ENCODE measurements at places on chromosomes 2 and 18.
A peak's percentile ranks its signal among the peaks of the same experiment; 100 is the strongest.

DNA sequence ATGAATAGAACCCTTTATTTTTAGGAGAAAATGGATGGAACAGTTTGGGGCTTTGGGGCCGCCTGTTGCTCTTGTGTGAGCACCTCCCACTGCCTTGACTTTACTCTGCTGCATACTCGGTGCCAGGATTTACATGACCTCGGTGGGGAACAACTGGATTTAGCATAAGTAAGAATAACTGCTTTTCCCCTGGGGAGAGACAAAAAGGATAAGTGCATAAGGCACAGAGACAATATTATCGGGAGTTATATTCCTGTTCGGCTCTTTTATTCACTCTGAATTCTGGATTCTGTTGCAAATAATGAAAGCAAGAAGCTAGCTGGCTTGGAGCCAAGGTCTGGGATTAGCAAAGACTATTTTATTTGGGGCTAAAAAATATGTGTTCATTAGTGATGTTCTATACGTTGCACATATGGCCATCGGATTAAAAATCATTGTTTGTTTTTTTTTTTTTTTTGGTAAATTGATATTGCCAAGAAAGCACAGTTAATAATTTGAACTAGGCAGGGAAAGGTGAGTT lies 69.8 kb downstream of the CYBRD1 start:
- DNase-seq: no peak

DNA sequence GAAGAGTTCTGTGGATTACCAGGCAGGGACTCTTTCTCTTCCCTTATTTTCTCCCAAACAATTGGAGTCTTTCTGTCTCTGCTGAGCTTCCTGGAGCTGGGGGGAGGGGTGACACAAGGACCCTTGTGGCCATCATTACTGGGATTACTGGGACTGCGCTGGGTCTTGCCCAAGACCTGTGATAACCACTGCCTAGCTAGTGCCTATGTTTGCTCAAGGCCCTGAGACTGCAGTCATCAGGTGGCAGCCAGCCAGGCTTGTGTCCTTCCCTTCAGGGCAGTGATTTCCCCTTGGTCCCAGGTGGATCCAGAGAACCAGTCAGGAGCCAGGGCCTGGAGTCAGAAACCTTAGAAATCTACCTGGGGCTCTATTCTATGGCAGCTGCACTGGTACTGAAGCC lies 355.6 kb downstream of the PARD3B start:
- DNase-seq: peak; percentile 58

DNA sequence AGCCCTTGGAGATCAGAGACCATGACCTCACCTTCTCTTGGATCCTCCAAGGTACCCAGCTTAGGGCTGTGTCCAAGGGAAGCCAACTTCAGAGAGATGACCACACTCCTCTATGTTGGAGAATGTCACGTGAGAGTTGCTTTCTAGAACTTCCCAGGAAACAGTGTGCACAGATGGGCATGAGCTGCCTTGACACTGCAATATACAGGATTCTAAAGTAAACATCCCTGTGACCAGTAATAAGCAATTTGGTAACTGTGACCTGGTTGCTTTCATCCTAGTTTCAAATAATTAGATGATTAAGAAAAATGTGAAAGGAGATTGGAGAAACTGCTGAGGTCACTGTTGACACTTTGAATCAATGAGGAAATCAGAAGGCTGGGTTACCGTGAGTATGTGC lies 181.1 kb upstream of the EPAS1 start:
- no peak for DNase-seq

- DNase-seq: no peak
Observed at GRCh38 chr2:161409308-161409907, 6.7 kb upstream of the TBR1 start.

DNA sequence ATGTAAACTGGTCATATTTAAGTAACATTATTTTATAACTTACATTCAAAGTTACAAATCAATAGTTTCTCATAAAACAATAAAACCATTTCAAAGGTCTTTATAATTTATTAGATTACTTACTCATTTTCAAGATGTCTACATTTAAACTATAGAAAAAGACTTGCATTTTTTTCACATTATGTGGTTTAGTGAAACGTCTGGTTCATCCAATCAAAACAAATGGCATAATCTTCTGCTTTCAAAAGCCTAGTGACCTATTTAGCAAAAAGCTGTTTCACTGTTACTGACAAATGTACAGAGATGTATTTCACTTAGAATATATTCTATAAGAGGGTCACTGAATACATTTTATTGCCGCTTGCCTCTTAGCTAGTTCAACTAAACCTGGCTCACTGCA lies 49.3 kb upstream of the MCM6 start:
- no peak for DNase-seq

- DNase-seq: peak; percentile 12
Observed at GRCh38 chr2:238082827-238083226, 17.3 kb upstream of the ESPNL start.

GRCh38 chr2:28134857-28135256 lies 244.3 kb downstream of the BABAM2 start:
- no peak for DNase-seq

- DNase-seq: no peak
Observed at GRCh38 chr18:71471963-71472725, 1072.0 kb downstream of the CBLN2 start.

DNA sequence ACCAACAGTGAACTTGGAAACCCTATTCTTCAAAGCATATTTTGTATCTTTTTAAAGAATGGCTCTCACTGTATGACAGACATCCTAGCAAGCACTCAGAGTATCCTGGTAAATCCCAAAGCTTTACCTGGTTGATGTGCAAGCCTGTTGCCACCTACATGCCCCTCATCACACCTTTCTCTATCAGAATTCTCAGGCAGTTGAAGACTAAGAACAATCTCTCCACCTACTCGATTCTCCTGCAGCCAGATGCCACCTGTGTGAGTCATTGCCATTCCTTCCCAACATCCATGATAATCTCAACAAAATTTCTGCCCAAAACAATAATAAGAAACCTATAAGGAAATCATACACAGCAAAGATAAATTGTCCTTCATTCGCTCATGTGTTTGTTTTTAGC lies 659.8 kb downstream of the BCL11A start:
- DNase-seq: no peak

DNA sequence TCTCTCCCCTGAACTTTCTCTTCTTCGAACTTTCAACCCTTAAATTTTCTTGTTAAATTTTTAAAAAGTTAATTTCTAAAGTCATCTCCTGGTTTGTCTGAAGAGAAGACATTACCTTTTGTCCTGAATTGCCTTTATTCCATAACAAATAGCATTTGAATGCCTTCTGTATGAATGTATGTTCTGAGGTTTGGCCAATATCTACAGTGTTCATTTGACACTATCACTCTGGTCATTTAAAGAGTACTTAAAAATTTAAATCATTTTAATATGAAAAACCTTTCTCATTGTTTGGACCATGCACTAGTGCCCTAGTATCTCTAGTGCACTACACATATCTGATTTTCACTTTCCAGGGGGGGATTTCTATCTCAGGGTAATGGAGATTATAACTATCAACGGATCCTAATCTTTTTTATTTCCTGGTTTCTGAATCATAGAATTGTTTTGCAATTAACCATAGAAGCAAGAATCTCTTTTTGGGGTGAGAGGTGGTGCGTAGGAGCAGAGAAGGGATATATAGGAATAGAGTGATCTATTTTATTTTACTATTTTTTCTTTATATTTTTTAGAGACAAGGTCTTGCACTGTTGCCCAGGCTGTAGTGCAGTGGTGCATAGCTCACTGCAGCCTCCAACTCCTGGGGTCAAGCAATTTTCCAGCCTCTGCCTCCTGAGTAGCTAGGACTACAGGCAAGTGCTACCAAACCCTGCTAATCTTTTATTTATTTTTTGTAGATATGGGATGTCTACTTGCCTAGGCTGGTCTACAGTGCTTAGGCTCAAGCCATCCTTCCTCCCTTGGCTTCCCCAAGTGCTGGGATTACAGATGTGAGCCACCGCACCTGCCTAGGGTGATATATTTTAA lies 25.5 kb downstream of the TANC1 start:
- DNase-seq: no peak

DNA sequence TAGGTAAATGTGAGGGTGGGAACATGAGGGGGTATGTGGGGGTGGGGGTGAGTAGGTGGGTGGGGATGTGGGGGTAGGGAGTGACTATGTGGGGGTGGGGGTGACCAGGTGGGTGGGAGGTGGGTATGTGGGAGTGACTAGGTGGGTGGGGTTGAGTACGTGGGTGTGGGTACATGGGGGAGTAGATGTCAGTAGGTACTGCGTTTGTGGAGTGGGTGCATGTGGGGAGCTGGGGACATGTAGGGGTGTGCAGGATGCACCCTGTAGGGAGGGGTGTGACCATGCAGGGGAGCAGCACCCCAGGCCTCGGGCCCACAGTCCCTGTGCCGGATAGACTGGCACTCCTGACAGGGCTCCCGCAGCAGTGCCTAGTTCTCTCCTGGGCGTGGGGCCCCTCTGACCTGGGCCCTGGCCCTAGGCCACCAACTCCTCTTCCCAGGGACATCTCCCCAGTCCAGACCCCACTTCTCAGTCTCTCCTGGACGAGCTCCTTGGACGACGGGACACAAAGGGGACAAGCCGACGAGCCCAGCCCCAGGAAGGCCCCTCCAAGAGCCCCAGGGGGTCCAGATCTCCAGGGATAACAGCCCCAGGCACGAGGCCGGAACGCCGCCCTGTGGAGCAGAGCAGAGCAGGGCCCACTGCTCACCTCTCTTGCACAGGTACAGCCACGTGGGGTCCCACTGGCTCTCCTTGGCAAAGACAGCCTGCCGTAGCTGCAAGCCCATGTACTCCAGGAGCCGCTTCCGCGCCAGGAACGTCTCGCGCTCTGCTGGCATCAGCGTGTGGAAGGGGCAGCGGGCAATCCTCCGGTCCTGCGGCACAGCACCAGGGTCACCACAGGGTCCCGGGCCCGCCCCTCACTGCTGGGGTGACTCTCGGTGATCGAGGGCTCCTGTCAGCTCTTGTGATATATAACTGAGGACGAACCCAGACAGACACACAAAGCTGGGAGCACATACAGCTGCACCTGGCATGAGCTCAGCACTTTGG lies 58.2 kb downstream of the ANKMY1 start:
- peak; percentile 43 for DNase-seq

DNA sequence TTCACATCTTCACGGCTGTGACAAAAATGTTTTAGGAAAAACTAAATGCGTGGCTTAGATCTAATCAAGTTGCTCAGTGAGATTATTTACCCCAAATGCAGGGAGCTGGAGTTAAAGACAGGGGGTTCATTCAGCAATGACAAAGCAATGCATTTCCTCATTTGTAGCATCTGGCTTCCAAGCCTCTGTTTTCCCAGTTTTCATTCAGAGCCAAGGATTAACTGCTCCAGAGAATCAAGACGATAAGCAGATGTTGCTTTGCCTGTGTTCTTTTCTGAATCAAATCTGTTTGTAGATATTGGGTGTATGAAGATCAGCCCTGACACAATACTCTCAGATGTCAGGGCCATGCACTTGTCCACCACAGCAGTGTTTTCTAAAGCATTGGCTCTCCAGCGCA lies 147.4 kb upstream of the SIX2 start:
- no peak for DNase-seq

DNA sequence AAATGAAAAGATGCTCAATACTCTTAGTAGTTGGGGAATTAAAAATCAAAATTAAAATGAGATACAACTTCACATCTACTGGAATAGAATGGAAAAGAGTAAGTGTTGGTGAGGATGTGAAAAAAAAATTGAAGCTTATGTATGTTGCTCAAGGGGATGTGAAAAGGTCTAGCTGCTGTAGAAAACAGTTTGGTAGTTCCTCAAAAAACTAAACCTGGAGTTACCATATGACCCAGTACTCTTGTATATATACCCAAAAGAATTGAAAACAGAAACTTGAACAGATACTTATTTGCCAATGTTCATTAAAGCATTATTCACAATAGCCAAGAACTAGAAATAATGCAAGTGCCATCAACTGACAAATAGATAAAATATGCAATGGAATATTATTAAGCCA lies 208.4 kb downstream of the FIGN start:
- no peak for DNase-seq

GRCh38 chr2:72003124-72003523 lies 144.5 kb downstream of the CYP26B1 start:
- DNase-seq: peak; percentile 18

DNA sequence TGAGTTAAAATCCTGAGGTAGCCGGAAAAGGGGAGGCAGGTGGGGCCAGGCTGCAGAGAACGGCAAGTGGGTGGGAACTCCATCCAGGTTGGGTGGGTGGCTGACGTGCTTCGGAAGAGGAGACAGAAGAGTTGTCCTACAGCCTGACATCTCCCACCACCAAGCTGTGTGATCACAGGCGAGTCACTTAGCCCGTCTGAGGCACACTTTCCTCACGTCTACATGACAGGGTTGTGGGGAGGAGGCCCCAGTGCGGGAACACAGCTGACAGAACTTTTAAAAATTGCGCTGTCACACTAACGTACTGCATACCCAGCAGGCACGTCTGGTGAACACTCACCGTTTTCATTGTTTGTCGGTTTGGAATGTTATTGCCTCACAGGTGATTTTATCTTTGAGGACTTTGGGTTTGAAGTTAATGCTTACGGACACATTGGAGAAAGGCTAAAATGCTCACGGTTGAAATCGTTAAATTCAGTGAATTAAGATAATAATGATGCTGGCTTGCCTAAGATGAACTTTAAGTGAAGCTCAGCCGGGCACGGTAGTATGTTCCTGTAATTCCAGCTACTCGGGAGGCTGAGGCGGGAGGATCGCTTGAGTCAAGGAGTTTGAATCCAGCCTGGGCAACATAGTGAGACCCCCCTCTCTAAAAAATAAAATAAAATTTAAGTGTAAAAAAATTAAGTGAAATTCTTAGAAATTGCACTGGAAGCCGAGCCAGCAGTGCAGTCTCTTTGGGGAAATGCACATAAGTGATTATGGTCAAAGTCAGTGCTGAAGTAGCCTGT lies 8.9 kb downstream of the EMILIN2 start:
- DNase-seq: peak; percentile 32

DNA sequence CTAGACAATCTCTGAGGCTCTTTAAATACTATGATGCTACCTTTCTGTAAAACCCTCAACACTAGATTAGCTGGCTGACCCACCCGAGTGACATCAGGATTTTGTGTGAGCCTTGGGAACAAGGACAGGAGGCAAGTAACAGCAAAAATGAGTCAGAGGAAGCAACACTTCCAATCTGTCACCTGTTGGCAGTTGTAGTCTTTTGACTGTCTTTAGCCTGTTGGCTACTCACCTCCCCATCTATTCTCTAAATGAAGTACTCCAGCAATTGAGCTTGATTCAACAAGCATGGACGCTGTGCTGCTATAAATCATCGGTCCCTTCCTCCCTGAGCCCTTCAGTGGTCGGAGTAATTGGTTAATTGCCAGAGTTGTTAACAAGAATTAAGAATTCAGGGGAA lies 898.7 kb downstream of the BCL11A start:
- DNase-seq: no peak

- peak; percentile 10 for DNase-seq
Observed at GRCh38 chr2:25688236-25688635, 14.9 kb upstream of the DTNB start.

GRCh38 chr2:72013726-72014125 lies 133.9 kb downstream of the CYP26B1 start:
- DNase-seq: no peak

DNA sequence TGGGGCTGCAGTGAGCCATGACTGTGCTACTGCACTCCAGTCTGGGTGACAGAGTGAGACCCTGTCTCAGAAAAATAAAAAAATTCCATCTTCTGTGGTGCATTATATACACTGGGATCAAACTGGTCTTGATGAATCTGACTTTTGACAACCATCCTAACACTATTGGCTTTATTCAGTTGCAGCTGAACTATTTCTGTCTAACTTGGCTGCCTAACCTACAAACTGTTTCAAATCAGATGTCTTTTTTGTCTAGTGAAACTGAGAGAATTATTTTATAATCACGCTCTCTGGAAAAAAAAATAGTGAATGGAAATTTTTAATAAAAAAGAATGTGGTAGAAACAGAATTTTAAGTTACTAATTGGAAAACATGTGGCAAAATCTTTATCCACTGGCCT lies 15.0 kb downstream of the CTLA4 start:
- no peak for DNase-seq

- no peak for DNase-seq
Observed at GRCh38 chr2:61926531-61927477, 21.3 kb downstream of the COMMD1 start.

Data from left lobe of liver (tissue), 2 donors.